ENCODE measurements at places on chromosomes 2 and 18. TPM values are rescaled to one million over a fixed set of nuclear protein-coding genes. Genes with fewer than 3 reads are reported as not detected.

DNA sequence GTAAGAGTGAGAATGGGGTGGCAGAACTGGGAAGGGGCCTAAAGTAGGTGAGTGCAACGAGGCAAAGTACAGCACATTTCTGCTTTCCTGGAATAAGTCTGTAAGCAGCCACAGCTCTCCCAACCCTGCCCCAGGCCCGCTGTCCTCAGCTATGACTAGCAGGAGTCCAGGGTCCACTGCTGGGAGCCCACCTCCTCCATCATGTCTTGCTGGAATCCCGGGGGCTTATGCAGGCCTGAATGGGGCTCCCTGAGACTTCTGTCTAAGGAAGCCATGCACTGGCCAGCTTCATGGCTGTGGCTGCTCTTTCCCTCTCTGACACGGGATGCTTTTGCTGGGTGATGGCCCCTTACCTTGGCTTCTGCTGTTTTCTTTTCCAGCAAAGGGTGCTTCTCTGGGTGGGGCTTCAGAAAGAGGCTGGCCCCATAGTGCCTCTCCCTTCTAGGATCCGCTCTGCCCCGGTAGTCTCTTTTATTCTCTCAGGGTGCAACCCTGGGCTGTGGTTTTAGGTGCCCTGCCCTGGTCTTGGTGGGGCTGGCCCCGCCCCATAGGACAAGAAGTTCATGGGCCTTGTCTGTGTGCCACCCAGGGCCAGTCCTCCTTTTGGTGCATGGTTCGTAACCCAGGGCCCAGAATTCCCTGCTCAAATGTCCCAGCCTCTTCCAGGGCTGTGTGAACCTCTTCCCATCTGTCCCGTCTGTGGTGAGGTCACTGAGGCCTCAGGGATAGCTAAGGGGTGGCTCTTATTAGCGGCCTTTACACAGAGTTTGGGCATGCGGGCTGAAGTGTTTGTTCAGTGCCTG is 33.8 kb upstream of the POLE4 start:
- no peak for DNase-seq

DNA sequence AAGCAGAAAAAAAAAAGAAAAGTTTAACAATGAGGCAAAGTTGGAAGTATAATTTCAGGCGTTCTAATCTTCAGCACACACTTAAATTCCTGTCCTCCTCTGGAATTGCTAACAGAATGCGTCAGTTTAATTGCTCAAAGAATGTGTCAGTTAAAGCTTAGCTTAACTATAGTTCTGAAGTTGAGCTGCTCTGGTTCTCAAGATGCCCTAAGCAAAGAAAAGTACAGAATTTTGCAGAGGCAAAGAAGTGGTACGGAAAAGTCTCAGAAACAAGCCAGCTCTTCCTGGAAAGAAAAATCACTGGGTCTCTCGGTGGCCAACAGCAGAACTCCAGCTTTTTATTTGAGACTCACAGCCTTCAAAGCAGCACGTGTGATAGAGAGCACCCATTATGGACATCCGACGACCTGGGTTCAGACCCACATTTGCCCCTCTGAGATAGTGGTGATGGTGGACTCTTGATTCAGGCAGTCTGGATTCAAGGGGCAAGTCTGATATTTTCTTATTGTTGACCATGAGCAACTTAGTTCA is 22.2 kb upstream of the MYO3B start:
- no peak for DNase-seq

DNA sequence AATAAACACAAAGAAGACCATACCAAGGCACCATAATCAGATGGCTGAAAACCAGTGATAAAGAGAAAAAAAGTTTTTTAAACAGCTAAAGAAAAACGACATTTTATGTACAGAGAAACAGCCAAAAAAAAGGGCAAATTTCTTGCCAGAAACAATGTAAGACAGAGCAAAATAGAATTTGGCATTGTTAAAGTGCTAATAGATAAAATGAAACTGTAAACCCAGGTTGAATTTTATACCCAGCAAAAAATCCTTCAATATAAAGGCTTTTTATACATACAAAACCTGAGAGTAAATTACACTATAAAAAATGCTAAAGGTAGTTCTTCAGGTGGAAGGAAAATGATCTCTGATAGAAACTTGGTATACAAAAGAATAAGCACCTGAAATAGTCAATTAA is 45.7 kb downstream of the FAM117B start:
- DNase-seq, result no peak

DNA sequence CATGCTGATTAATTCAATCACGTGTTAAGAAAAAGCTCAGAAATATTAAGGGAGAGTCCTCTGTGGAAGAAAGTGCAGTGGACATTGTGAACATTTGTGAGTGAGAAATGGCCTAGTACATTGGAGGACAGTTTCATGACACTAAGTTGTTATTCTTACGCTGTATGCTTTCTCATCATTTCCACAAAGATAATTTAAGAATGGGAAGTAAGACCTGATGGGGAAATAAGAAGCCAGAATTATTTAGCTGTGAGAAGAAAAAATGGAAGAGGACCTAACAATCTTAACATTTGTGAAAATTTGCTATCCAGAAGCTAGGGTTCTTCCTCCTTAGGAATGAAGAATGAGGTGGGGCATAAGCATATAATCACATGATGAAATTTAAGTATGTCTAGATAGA is 15.2 kb upstream of the RAPH1 start:
- DNase-seq, result no peak

DNA sequence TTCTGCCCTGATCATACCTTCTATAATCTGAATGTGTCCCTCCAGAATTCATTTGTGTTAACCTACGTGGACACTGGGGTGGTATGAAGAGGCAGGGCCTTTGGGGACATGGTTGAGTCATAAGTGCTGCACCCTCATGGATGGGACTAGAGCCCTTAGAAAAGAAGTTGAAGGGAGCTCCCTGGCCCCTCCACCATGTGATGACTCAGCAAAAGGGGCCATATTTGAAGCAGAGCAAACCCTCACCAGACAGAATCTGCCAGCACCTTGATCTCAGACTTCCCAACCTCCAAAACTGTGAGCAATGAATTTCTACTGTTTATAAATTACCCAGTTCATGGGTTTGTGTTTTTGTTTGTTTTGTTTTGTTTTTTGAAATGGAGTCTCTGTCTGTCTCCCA is 33.4 kb upstream of the CD207 start:
- no peak for DNase-seq

- DNase-seq, result no peak
Measured at GRCh38 chr2:220310451-220310861, 683.0 kb downstream of the SLC4A3 start.

- no peak for DNase-seq
Measured at GRCh38 chr2:55856936-55857335, 66.6 kb downstream of the EFEMP1 start.

Gene BABAM2
- 50.7 TPM for total RNA-seq

All from SK-MEL-5 (cell line).